T-helper 22 cell (primary cell): ENCODE measurements at places on chromosomes 6 and 20.

DNA sequence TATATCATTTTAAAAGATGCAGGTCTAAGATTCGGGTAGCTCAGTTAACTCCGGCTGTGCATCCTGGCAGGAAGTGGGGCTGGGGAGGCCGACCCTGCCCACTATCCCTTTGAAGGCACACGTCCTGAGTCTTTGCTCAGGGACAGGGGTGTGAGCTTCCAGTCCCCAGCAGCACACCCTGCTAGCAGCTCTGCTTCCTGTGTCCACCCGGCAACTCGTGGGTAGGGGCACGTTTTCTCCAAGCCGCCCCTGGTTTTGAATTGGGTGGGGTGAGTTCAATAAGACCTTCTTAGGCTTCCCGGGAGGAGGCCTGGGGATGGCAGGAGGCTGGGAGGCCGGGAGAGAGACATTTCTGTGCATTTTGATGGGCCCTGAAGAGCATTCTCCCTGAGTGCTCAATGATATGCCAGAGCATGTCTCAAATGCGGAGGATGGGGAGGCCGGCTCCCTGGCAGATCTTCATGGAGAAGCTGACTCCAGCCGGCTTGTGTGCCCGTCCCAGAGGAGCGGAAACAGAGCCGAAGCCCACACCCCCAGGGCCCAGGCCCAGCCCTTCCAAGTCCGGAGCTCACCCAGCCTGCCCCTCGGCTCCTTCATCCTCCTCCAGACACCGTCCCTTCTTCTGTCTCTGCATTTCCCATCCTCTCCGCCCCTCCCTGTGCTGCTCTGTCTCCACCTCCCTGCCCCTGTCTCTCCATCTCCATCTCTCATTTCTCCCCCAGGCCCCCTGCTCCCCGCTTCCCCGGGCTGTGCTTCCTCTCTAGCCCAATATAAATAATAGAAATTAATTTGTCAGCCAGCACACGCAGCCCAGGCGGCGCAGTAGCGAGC, 36.3 kb upstream of the ZFAND3 start:
- no peak for DNase-seq

- no peak for DNase-seq
Observed at GRCh38 chr20:10356628-10357027, 77.4 kb downstream of the MKKS start.

DNA sequence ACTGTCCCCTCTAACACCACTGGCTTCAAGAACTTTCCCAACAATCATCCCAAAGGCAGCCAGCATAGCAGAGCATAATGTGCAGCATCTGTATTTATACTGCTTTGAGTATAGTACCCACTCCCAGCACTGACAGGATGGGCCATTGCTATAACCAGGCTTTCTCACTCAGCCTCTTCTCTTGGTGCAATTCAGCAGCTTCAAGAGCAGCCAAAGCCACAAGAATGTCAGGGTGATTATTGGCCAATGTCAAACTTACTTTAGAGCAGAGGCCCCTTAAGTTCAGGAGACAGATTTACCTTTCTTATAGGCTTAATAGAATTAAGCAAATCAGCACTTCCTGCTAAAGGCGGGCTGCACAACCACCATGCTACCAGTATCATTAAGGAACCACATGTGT, 232.4 kb upstream of the RSPO3 start:
- DNase-seq = no peak

- no peak for DNase-seq
Observed at GRCh38 chr6:45613656-45614055, 235.9 kb upstream of the SUPT3H start.

DNA sequence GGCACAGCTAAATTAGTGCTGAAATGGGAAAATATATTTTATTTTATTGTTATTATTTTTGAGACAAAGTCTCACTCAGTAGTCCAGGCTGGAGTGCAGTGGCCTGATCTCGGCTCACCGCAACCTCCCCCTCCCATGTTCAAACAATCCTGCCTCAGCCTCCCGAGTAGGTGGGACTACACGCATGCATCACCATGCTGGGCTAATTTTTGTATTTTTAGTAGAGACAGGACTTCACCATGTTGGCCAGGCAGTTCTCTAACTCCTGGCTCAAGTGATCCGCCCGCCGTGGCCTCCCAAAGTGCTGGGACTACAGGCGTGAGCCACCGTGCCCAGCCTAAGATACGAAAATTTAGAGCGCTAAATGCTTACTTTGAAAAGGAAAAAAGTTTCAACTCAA, 4.8 kb downstream of the RAB23 start:
- DNase-seq = no peak

- DNase-seq = no peak
Observed at GRCh38 chr6:82980086-82980485, 85.6 kb downstream of the UBE3D start.

- no peak for DNase-seq
Observed at GRCh38 chr6:11732036-11732631, 46.5 kb downstream of the ADTRP start.

DNA sequence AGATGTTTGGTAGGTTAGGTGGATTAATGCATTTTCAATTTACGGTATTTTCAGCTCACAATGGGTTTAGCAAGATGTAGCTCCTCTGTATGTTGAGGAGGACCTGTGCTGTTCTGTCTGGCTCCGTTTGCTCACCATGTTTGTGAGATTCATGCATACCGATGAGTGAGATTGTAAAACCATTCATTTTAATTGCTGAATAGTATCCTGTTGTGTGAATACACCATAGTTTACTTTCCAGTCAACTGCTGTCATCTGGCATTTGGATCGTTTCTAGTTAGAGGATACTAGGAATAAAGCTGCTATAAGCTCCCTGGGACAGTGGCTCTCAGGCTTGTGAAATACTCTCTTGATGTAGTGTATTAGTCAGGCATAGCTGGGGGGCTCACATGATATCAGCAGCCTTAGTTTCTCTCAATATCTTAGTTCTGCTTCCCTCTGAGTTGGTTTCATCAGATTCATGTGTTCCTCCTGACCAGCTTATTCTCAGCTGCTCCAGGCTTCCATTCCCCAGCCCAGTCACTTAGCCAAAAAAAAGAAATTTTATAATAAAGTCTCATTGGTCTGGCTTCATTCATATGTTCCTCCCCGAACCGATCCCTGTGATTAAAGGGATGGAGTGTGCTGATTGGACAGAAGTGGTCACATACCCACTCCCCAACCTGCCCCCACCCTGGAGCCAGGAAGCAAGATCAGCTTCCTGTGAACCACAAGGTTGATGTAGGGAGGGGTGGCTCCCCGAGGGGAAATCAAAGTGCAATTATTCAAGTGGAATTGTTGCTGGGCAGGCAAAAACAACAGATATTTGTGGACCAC, 10.9 kb upstream of the B4GALT5 start:
- no peak for DNase-seq

DNA sequence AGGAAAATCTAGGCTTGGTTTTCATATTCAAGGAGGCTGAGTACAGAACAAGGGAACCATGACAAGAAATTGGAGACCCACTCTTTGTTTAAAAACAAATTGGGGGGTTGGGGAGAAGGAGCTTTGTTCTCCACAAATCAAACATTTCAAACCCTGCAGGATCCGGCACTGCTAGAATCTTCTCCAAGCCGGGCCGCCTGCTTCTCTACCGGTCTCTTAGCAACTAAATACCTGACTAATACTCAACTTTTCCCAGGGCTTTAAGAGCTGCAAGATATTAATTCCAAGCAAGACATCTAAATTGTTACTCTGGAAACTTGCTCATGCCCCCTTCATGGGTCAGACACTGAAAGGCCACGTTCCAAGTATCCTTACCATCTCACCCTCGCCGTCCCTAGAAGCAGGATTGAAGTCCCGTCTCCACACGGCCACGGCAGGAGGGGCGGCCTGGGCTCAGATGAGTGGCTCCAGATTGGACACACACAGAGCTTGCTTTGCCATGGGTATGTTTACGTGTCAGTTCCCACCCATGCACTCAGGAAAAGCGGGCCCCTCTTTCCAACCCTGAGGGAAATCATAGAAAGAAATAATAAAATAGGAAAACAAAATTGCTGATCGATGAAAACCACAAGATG, 126.4 kb upstream of the CDH4 start:
- no peak for DNase-seq

GRCh38 chr6:64301307-64302236, 666.0 kb downstream of the PHF3 start:
- DNase-seq = no peak

DNA sequence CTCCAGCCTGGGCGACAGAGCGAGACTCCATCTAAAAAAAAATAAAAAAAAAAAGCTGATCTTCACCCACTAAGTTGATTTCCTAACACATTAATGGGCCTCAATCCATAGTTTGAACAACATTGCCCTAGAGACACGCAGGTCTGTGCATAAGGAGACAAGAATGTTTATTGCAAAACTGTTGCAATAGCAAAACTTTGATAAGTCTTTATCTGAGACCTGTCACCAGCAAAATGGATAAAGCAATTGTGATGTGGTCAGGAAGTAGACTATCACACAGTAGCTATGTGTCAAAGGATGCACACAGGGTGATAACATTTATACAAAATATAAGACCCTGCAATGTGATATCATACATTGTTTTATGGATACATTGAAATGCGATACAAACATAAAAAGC, 4.2 kb upstream of the ITPR3 start:
- no peak for DNase-seq

DNA sequence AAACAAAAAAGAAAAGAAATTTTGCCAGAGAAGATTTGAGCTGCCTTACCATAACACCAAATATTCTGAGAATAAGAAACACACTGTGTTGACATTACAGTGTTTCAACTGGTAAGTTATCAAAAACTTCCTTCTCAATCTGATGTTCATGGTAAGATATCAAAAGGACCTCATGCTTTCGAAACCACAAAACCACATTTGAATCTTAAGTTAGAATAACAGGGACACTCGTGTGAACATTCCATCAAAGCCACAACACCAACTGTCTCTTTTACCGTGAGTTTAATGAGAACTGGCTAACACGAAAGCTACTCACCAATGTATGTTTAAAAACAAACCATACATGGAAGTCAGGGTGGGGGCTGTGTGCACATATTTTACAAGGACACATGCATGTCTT, 73.0 kb upstream of the OPRM1 start:
- DNase-seq = no peak

GRCh38 chr6:45432977-45433376, 55.2 kb upstream of the SUPT3H start:
- no peak for DNase-seq

- no peak for DNase-seq
Observed at GRCh38 chr6:12160326-12160725, 129.8 kb upstream of the EDN1 start.

GRCh38 chr20:33097001-33097400, 17.6 kb downstream of the BPIFB4 start:
- no peak for DNase-seq

DNA sequence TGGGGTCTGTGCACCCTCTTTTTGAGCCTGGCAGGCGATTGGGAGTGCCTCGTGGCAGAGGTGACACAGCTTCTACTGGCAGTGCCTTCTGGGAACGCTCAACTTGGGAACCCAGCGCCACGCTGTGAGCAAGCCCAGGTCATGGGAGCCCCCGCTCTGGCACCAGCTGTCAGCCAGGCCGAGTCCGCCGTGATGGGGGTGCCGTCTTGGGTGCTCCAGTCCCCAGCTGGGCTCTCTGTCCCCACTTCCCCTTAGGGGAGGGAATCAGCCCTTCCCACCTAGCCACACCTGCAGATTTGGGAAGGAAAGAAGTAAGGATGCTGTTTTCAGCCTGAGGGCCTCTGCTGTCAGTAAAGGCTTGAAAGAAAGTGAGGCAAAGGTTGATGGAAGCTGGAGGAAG, 31.0 kb upstream of the NTSR1 start:
- no peak for DNase-seq

DNA sequence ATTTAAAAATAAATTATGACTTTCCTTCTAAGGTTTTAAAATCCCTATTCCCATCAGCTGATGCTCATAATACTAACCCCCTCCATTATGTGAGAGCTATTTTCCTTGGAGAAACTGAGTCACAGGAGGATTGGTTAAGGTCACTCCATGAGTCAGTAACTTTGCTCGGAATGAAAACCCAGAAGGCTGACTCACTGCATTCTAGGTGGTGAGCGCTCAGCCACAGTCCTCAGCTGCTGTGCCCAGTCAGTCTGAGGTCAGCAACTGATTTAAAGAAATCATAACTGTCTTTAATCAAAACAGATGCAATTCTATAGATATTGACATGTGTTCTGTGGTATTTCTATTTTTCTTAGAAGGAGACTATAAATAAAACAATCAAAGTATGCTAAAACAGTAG, 359.2 kb downstream of the GJA1 start:
- DNase-seq = no peak

DNA sequence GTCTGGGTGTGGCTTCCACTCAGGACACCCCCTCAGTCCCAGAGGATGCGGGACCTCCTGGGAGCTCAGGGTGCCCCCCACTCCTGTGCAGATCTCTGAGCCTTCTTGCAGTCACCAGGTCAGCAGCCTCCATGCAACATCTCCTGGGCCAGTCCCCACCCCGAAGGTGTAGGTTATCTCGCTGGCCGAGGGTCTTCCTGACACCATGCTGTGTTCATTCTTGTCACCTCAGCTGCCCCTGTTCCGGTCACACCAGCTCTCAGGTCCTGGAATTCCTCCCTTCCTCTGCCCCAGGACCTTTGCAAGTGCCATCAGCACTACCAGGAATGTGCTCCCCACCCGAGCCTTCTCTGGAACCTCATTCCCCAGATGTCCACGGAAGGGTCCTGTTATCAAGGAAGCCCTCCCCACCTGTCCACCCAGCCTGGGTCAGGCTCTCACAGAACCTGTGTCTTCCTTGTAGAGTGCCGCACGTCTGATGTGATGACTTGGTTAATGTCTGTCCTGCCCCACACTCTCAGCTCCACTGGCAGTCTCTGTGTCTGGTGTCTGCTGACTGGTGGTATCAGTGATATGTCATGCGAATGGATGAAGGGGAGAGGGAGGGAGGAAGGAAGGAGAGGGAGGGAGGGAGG, 329.6 kb downstream of the TAF4 start:
- no peak for DNase-seq

DNA sequence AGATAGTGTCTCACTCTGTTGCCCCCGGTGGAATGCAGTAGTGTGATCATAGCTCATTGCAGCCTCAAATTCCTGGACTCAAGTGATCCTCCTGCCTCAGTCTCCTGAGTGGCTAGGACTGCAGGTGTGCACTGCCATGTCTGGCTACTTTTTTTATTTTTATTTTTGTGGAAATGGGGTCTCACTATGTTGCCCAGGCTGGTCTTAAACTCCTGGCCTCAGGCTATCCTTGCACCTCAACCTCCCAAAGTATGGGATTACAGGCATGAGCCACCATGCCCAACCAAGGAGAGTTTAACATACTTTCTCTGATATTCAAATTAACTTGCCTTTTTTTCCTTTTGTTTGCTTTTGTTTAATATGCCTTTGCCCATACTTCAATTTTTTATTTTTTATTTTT, 10.4 kb upstream of the ACTR5 start:
- DNase-seq = no peak

DNA sequence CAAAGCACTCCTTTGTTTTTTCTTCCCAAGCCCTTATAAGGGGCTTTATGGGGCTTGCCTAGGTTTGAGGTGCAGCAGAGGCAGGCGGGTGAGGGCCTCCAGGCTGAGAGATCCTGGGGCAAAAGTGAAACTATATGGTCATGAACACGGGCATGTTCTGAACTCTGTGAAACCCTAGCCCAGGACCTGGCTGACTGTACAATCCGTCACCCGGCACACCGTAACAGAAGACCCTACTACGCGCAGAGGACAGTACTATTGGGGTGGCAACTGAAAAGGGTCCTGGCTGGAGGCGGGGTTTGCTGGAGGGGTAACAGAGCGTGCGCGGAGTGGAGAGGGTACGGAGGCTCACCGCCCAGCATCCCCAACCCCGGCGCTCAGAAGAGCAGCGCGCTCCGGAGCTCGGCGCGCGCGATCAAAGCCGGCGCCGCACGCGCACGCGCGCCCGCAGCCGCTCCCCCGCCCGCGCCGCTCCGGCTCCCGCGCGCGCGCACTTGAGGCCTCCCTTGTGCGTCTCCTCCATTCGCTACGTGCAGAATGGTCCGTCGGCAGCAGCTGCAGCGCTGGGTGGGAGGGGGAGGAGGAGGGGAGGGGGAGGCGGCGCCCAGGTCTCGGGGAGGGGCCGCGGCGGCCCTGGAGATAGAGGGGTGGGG, 54.2 kb downstream of the MRPL14 start:
- peak; percentile 51 for DNase-seq
